ENCODE measurements at places on chromosomes 7 and 10. TPM values are rescaled to one million over a fixed set of nuclear protein-coding genes. Genes with fewer than 3 reads are reported as not detected.

The LLCFC1 gene
- not detected for total RNA-seq

- no peak overlapping the region for H3K4me3 ChIP-seq
- no peak for DNase-seq
- no peak overlapping the region for H3K27ac ChIP-seq
- no peaks in the 10 kb centered on the region for H3K36me3 ChIP-seq
These were observed 1021.9 kb downstream of the LRMDA start for GRCh38 chr10:76453332-76453731.

The MUC12 gene
- 0.31 TPM for total RNA-seq

- no peak overlapping the region for H3K27ac ChIP-seq
- no peaks in the 10 kb centered on the region for H3K27me3 ChIP-seq
- no peaks in the 10 kb centered on the region for H3K36me3 ChIP-seq
- H3K4me1 ChIP-seq = peaks cover 8% of the 10 kb centered on the region
- H3K4me3 ChIP-seq = no peak overlapping the region
- DNase-seq = no peak
These were observed 671.4 kb upstream of the GALNT17 start for GRCh38 chr7:70460562-70460961.

- peaks cover 59% of the 10 kb centered on the region for H3K4me1 ChIP-seq
- no peak for DNase-seq
- H3K27me3 ChIP-seq = no peaks in the 10 kb centered on the region
- H3K27ac ChIP-seq = no peak overlapping the region
These were observed 29.8 kb downstream of the ZMIZ1 start for GRCh38 chr10:79098596-79099015.

The MKX gene
- 14.7 TPM for total RNA-seq

DNA sequence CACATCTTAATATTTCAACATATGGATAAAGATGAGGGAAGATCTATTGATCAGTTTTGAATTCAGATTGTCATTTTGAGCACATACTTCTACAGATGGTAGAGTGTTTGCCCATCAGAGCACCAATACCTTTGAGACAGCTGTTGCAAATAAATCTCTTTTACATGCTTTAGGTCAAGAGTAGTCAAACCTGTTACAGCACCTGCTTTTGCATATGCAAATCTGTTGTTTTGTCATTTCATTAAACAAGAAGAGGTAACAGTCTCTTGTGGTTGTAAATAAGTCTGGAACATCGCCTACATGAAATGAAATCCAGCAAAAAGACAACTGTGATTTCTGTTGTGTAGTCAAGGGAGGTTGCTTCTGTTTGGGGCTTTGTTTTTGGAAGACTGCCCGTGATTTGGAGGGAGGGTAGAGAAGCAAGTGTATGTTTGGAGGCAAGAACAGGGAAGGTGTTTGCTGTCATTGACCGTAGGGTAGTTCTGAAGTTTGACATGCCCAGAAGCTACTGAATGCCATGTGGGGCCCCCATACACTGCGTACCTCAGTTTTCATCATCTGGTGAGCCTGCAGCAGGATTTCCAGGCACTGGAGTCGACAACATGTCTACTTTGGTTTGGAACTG lies 233.6 kb upstream of the PPP1R3A start:
- peaks cover 3% of the 10 kb centered on the region for H3K4me1 ChIP-seq
- peak; percentile 1 for DNase-seq
- no peaks in the 10 kb centered on the region for H3K27me3 ChIP-seq
- no peaks in the 10 kb centered on the region for H3K36me3 ChIP-seq

The SYT15 gene
- total RNA-seq = 1.1 TPM

The NPY4R gene
- not detected for total RNA-seq

The UPK3BL2 gene
- 2.8 TPM for total RNA-seq

The LIPN gene
- total RNA-seq = not detected

DNA sequence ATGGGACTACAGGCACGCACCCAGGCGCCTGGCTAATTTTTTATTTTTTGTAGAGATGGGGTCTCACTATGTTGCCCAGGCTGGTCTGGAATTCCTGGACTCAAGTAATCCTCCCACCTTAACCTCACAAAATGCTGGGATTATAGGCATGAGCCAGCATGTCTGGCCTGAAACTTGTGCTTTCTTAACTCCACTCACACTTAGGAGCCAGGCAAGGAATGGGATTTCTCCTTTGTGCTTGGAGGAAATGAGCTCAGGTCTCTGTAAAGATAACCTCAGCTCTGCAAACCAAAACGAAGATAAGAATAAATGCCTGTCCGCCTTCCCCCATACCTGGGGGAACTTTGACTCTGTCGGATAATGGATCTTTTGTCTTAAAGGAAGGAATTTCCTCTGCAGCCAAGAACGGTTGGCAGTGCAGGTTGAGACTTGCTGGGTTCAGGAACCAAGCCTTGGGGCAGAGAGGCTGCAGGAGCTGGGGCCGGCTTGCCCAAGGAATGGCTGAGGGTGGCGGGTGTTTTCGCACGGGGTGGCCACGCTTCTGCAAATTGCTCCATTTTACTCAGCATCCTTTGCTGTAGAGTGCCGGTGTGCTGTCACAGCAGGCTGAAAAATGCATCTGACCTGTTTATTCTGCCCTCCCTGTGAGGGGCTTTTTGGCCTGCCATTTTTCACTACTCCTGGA lies 174.2 kb downstream of the KIAA1217 start:
- H3K27ac ChIP-seq = peak overlapping the region; percentile 91
- H3K4me1 ChIP-seq = peaks cover 25% of the 10 kb centered on the region
- peak; percentile 22 for DNase-seq

The TEX47 gene
- not detected for total RNA-seq

The DEPP1 gene
- 36.0 TPM for total RNA-seq

DNA sequence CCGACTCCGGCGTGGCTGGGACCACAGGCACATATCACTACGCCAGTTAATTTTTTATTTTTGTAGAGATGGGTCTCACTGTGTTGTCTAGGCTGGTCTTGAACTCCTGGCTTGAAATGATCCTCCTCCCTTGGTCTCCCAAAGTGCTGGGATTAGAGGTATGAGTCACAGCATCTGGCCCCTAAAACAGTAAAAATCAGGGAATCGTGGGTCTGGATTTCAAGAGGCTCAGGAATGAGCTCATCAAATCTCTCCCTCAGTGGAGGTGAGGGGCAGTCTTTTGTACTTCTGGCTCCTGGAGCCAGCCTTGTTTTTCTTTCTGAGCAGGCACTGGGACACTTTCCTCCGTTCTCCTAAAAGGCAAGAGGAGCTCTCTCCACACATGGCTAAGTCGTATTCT lies 32.1 kb upstream of the RHEB start:
- no peak overlapping the region for H3K27ac ChIP-seq
- no peak for DNase-seq
- H3K4me3 ChIP-seq = no peak overlapping the region
- no peaks in the 10 kb centered on the region for H3K27me3 ChIP-seq
- H3K36me3 ChIP-seq = no peaks in the 10 kb centered on the region

The TMEM140 gene
- total RNA-seq = 1.3 TPM

- H3K27ac ChIP-seq = no peak overlapping the region
- H3K4me1 ChIP-seq = no peaks in the 10 kb centered on the region
- H3K4me3 ChIP-seq = no peak overlapping the region
- DNase-seq = no peak
- H3K27me3 ChIP-seq = no peaks in the 10 kb centered on the region
These were observed 28.8 kb downstream of the DENND10 start for GRCh38 chr10:119132521-119133345.

GRCh38 chr10:86349474-86349873 lies 17.1 kb downstream of the GRID1 start:
- DNase-seq = no peak
- no peak overlapping the region for H3K4me3 ChIP-seq
- no peaks in the 10 kb centered on the region for H3K36me3 ChIP-seq
- H3K27ac ChIP-seq = no peak overlapping the region
- peaks cover 5% of the 10 kb centered on the region for H3K27me3 ChIP-seq

The SPDYE2 gene
- 0.04 TPM for total RNA-seq

GRCh38 chr10:59025981-59026765 lies 150.3 kb upstream of the PHYHIPL start:
- H3K4me3 ChIP-seq = no peak overlapping the region
- no peaks in the 10 kb centered on the region for H3K4me1 ChIP-seq
- no peak overlapping the region for H3K27ac ChIP-seq
- H3K27me3 ChIP-seq = no peaks in the 10 kb centered on the region

GRCh38 chr10:44897049-44897448 lies 14.1 kb upstream of the TMEM72 start:
- DNase-seq = no peak
- no peaks in the 10 kb centered on the region for H3K27me3 ChIP-seq
- H3K4me1 ChIP-seq = peaks cover 25% of the 10 kb centered on the region
- H3K36me3 ChIP-seq = no peaks in the 10 kb centered on the region
- no peak overlapping the region for H3K27ac ChIP-seq

GRCh38 chr10:14369906-14370305 lies 39.2 kb upstream of the FRMD4A start:
- H3K27ac ChIP-seq = peak overlapping the region; percentile 91
- no peaks in the 10 kb centered on the region for H3K27me3 ChIP-seq
- H3K4me3 ChIP-seq = no peak overlapping the region
- peaks cover 5% of the 10 kb centered on the region for H3K36me3 ChIP-seq
- peak; percentile 89 for DNase-seq

The ARL5B gene
- total RNA-seq = 21.2 TPM

DNA sequence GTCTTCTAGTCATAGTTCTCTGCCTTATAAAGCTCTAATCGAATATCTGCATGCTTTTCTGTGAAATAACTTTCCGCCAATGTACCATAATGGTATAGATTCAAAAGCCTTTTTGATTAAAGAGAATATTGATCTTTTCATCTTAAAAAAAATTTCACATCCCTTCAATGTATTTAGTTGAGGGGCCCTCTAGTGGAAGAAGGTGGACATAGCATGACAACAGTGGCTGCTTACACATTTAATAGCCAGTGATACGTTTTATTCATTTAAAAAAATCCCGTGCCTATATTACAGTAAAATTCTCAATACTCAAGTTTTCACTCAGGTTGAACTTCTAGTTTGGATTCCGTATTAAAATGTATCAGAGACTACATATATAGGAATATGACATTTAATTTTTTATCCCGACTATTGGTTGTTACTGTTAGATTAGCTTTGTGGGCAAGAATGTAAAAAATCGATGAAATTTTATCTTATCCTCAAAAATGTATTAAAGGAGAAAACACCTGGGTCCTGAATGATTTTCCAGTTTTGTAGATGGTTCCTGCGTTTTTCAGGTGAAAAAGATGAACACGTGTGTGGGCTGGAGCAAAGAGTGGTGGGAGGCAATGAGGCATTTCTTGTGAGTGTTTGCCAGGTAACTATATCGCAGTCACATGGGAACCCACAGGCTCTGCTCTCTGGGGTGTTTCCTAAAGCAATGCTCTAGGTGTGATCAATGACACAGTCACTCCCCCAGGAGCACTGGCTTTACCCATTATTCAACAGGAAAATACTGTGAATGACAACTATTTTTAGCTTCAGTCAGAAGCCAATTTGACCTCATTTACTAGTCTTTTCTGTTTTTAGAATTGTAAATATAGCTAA lies 24.1 kb upstream of the PNLIP start:
- H3K4me1 ChIP-seq = no peaks in the 10 kb centered on the region
- H3K36me3 ChIP-seq = no peaks in the 10 kb centered on the region
- peak; percentile 52 for DNase-seq

The FAM25G gene
- total RNA-seq = not detected

DNA sequence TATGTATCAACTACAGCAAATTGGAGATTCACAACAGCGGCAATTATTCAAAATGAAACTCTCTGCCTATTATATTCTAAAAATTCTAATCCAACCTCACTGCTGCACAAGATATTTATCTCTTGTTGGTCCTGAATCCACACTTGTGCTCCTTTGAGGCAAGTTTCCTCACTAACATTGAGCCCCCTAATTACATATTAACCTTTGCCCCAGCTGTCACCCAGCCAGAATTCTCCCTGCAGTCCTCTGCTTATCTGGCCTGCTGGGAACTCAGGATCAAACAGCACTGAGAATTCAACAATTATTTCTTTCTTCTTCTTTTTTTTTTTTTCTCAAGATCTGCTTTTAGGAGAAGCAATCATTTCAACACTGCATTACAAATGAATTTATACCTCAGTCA lies 21.5 kb upstream of the PLAC9 start:
- DNase-seq = no peak
- H3K4me1 ChIP-seq = no peaks in the 10 kb centered on the region
- no peaks in the 10 kb centered on the region for H3K36me3 ChIP-seq
- no peaks in the 10 kb centered on the region for H3K27me3 ChIP-seq

GRCh38 chr10:112375721-112376395 lies 1.9 kb downstream of the ACSL5 start:
- peak overlapping the region; percentile 31 for H3K4me3 ChIP-seq
- H3K27me3 ChIP-seq = no peaks in the 10 kb centered on the region
- no peaks in the 10 kb centered on the region for H3K36me3 ChIP-seq
- no peaks in the 10 kb centered on the region for H3K4me1 ChIP-seq
- peak; percentile 58 for DNase-seq
- peak overlapping the region; percentile 17 for H3K27ac ChIP-seq

GRCh38 chr7:107972941-107973376 lies 30.0 kb downstream of the LAMB1 start:
- no peak overlapping the region for H3K4me3 ChIP-seq
- peaks cover 22% of the 10 kb centered on the region for H3K4me1 ChIP-seq
- peak overlapping the region; percentile 89 for H3K27ac ChIP-seq

DNA sequence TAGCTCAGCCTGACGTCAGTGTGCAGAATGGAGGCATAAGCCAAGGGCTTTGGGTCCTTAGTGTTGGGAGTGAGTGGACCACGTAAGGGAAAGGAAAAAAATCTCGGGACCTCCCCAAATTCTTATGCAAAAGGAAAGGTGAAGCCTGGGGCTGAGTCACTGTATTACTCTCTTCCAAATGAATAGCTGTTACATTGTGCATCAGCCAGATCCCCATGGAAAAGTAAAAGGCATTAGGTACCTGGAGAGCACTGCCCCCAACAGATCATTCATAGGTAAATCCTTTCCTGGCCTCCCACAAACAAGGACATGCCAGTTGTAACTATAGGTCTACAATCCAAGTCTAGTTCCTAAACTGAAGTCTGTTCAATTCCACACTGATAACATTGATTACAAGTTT lies 170.5 kb downstream of the C1GALT1 start:
- H3K27me3 ChIP-seq = no peaks in the 10 kb centered on the region
- no peak overlapping the region for H3K27ac ChIP-seq
- no peaks in the 10 kb centered on the region for H3K4me1 ChIP-seq
- DNase-seq = no peak
- no peak overlapping the region for H3K4me3 ChIP-seq

DNA sequence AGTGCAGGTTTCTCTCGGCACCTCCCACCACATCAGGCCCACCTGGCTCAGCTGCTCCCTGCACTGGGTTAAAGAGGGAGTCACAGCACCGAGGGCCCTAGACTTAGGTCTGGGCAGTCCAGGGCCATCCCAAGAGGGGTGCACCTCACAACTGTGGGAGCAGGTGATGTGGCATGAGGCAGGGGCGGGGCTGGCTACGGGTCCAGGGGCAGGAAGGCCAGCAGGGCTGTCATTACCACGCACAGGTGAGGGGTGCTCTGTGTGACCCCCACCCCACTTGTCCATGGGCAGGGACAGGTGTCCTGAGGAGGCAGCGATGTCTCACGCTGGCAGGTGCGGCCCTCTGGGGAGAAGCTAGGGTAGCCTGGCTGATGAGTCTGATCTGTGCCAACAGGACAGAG lies 40.5 kb upstream of the DPYSL4 start:
- H3K4me1 ChIP-seq = peaks cover 5% of the 10 kb centered on the region
- H3K36me3 ChIP-seq = no peaks in the 10 kb centered on the region
- no peak overlapping the region for H3K4me3 ChIP-seq
- H3K27ac ChIP-seq = no peak overlapping the region

GRCh38 chr7:5635461-5636445 lies 145.7 kb downstream of the RNF216 start:
- H3K4me1 ChIP-seq = peaks cover 69% of the 10 kb centered on the region
- H3K27me3 ChIP-seq = no peaks in the 10 kb centered on the region
- H3K4me3 ChIP-seq = no peak overlapping the region
- peaks cover 25% of the 10 kb centered on the region for H3K36me3 ChIP-seq

- no peak overlapping the region for H3K4me3 ChIP-seq
- peak overlapping the region; percentile 23 for H3K27ac ChIP-seq
- DNase-seq = peak; percentile 80
- H3K36me3 ChIP-seq = peaks cover 11% of the 10 kb centered on the region
- peaks cover 62% of the 10 kb centered on the region for H3K4me1 ChIP-seq
These were observed 45.1 kb downstream of the AMZ1 start for GRCh38 chr7:2732959-2733584.
